ENCODE measurements at places on chromosomes 2 and 18. TPM values are rescaled to one million over a fixed set of nuclear protein-coding genes. Genes with fewer than 3 reads are reported as not detected.

DNA sequence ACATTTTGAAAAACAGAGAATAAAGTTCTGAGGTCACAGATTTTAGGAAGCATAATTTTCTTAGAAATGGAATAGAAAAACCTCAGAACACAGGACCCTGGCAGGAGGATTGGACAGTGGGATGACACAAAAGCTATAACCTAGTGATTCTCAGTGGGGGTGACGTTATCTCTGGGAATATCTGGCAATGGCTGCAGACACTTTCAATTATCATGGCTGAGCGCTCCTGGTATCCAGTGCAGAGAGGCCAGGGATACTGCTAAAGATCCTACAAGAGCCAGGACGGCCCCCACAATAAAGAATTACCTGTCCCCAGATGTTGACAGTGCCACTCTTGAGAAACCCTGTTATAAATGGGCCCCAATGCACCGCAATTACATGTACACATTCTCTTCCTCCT lies 117.2 kb upstream of the SPRED2 start:
- H3K4me3 ChIP-seq: no peak overlapping the region
- no peaks in the 10 kb centered on the region for H3K4me1 ChIP-seq
- no peak overlapping the region for H3K27ac ChIP-seq
- no peak for DNase-seq
- H3K27me3 ChIP-seq: no peaks in the 10 kb centered on the region

DNA sequence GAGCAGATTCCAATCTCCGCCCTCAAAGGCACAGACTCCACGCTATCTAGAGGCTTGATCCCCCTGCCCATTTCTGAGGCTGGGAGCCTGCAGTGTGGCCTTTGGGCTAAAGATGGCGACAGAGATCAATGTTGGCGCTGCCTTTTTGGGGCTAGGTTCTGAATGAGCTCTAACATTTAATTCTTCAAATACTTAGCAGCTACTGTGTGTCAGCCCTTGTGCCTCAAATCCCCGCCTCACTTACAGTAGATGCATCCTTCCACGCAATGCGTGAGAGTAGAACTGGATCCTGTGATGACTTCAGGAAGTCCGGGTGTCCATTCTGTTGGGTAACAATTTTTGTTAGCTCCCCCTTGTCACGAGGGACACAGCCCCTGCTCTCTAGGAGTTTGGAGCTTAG lies 12.4 kb downstream of the IL1F10 start:
- peak; percentile 57 for DNase-seq
- no peaks in the 10 kb centered on the region for H3K36me3 ChIP-seq
- H3K4me3 ChIP-seq: no peak overlapping the region
- H3K27me3 ChIP-seq: no peaks in the 10 kb centered on the region
- no peaks in the 10 kb centered on the region for H3K4me1 ChIP-seq
- no peak overlapping the region for H3K27ac ChIP-seq

- no peaks in the 10 kb centered on the region for H3K4me1 ChIP-seq
- no peak overlapping the region for H3K27ac ChIP-seq
- DNase-seq: no peak
- no peaks in the 10 kb centered on the region for H3K36me3 ChIP-seq
- H3K4me3 ChIP-seq: no peak overlapping the region
These were observed 4.0 kb downstream of the GKN2 start for GRCh38 chr2:68948710-68949109.

DNA sequence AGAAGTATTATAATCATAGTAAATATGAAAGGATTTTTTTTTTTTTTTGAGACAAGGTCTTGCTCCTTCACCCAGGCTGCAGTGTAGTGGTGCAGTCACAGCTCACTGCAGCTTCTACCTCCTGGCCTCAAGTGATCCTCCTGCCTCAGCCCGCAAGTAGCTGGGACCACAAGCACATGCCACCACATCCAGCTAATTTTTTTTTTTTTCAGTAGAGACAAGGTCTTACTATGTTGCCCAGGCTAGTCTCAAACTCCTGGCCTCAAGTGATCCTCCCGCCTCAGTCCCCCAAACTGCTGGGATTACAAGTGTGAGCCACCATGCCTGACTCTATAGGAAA lies 301.6 kb upstream of the STON1 start:
- H3K4me3 ChIP-seq: no peak overlapping the region
- no peaks in the 10 kb centered on the region for H3K36me3 ChIP-seq
- no peaks in the 10 kb centered on the region for H3K4me1 ChIP-seq
- H3K27ac ChIP-seq: no peak overlapping the region
- no peak for DNase-seq

- DNase-seq: no peak
- H3K36me3 ChIP-seq: no peaks in the 10 kb centered on the region
- no peak overlapping the region for H3K4me3 ChIP-seq
These were observed 215.4 kb downstream of the KLHL29 start for GRCh38 chr2:23600346-23600745.

The C2orf76 gene
- total RNA-seq: 16.6 TPM

The SCN3A gene
- 13.2 TPM for total RNA-seq

GRCh38 chr2:43340945-43341356 lies 114.5 kb upstream of the ZFP36L2 start:
- no peaks in the 10 kb centered on the region for H3K36me3 ChIP-seq
- no peak overlapping the region for H3K4me3 ChIP-seq
- DNase-seq: no peak
- peaks cover 36% of the 10 kb centered on the region for H3K4me1 ChIP-seq

DNA sequence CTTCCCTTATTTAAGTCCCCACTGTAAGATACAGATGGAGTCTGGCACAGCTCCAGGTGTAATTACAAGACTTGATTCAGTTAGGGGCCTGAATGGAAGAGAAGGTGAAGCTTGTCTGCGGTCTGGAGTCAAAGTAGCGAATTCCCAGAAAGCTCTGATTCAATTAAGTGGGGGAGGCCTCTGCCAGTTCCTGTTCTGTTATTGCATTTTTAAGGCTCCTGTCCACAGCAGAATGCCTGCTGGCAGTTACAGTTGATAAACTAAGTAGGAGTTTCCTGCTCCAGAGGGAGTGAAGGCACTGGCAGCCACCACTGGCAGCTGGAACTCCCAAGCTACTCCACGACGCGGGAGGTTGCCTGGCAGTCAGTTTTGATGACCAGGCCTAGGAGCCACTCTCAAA lies 181.1 kb downstream of the SOCS6 start:
- H3K4me1 ChIP-seq: no peaks in the 10 kb centered on the region
- H3K36me3 ChIP-seq: no peaks in the 10 kb centered on the region

GRCh38 chr2:163736433-163737189 lies 803 bp upstream of the FIGN start:
- H3K36me3 ChIP-seq: no peaks in the 10 kb centered on the region
- peak overlapping the region; percentile 86 for H3K27ac ChIP-seq
- no peaks in the 10 kb centered on the region for H3K4me1 ChIP-seq
- DNase-seq: peak; percentile 78

The ADRA2B gene
- 0.87 TPM for total RNA-seq

GRCh38 chr2:25903216-25903776 lies 25.0 kb upstream of the ASXL2 start:
- H3K27ac ChIP-seq: no peak overlapping the region
- no peaks in the 10 kb centered on the region for H3K4me1 ChIP-seq
- no peaks in the 10 kb centered on the region for H3K27me3 ChIP-seq
- no peaks in the 10 kb centered on the region for H3K36me3 ChIP-seq
- DNase-seq: no peak
- no peak overlapping the region for H3K4me3 ChIP-seq

- H3K4me3 ChIP-seq: no peak overlapping the region
- H3K27me3 ChIP-seq: no peaks in the 10 kb centered on the region
- H3K4me1 ChIP-seq: no peaks in the 10 kb centered on the region
- no peak overlapping the region for H3K27ac ChIP-seq
These were observed 7.1 kb downstream of the RFTN2 start for GRCh38 chr2:197668296-197668695.

- no peaks in the 10 kb centered on the region for H3K27me3 ChIP-seq
- no peak for DNase-seq
- H3K27ac ChIP-seq: peak overlapping the region; percentile 54
These were observed 39.6 kb upstream of the LDLRAD4 start for GRCh38 chr18:13178976-13179375.

The SP3 gene
- total RNA-seq: 133 TPM

GRCh38 chr2:138359532-138359931 lies 142.0 kb upstream of the SPOPL start:
- peaks cover 3% of the 10 kb centered on the region for H3K4me1 ChIP-seq
- H3K27me3 ChIP-seq: no peaks in the 10 kb centered on the region
- no peak overlapping the region for H3K4me3 ChIP-seq

DNA sequence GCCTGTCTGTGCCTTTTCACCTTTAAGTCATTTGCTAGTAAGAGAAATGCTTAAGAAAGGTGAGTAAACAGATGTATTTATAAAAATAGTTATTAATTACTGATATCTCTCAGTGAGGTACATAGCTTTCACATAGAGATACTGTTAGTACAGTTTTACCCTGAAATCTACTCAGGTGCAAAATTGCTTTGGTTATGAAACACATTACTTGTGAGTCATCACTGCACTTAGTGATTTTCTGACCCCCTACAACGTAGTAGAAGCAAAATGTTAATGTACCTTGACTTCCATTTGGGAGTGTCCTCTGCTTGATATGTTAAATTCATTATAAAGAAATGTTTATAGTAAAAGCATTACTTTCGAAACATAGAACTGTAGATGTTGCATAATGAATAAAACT lies 6.5 kb downstream of the GLS start:
- no peak overlapping the region for H3K4me3 ChIP-seq
- no peaks in the 10 kb centered on the region for H3K4me1 ChIP-seq
- no peak overlapping the region for H3K27ac ChIP-seq
- DNase-seq: no peak
- no peaks in the 10 kb centered on the region for H3K36me3 ChIP-seq
- H3K27me3 ChIP-seq: no peaks in the 10 kb centered on the region

DNA sequence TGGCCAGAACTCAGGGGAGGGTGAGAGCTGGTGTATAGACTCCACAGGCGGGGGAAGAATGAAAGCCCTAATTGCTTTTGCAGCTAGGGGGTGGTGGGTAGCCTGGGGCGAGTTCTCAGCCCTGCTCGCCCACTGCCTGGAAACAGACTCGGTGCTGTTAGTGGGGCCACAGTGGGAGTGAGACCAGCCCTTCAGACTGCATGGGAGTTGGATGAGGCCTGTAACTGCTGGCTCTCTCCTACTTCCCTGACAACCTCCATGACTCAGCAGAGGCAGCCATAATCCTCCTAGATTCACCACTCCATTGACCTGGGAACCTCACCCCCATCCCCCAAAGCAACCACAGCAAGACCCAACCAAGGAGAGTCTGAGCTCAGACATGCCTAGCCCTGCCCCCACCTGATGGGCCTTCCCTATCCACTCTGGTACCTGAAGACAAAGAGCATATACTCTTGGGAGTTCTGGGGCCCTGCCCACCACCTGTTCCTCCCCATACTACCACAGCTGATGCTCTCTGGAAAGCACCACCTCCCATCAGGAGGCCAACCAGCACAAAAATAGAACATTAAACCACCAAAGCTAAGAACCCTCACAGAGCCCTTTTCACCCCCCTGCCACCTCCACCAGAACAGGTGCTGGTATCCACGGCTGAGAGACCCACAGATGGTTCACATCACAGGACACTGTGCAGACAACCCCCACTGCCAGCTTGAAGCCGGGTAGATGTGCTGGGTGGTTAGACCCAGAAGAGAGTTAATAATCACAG lies 226.3 kb downstream of the EIPR1 start:
- H3K4me3 ChIP-seq: no peak overlapping the region
- no peaks in the 10 kb centered on the region for H3K4me1 ChIP-seq
- no peak for DNase-seq
- no peak overlapping the region for H3K27ac ChIP-seq
- no peaks in the 10 kb centered on the region for H3K27me3 ChIP-seq

DNA sequence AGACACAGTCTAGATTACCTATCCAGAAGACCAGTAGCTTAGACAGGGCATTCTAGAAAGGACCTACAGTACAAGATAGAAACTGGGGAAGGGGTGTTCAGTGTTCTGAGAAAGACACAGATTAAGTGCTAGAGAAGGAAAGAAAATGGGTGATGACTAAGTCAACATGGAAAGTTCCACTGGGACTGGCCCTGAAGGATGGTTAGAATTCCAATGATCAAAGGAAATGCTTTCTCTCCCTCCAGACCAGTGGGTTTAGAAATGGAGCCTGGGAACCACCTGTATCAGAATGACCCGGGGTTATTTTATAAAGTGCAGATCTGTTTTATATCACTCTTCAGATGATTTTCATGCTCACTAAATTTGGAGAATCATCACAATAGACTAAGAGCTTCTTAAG lies 5.8 kb upstream of the COLEC12 start:
- H3K4me1 ChIP-seq: peaks cover 4% of the 10 kb centered on the region
- H3K27ac ChIP-seq: no peak overlapping the region
- H3K27me3 ChIP-seq: peaks cover 15% of the 10 kb centered on the region
- DNase-seq: no peak
- no peak overlapping the region for H3K4me3 ChIP-seq

DNA sequence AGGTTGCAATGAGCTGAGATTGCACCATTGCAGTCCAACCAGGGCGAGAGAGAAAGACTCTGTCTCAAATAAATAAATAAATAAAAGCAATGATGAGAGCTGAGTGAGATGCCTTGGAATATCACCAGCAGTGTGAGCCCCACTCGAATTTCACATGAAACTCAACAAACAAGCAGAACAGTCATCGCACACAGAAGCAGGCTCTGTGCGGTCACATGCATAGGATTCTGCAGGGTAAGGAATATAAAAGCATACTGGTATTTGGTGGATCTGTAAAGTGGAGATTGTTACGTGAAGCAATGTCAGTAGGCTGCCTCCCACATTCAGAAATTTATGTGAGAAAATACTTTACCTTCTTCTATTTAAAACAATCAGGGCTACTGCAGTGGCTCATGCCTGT lies 18.0 kb upstream of the AP1S3 start:
- no peaks in the 10 kb centered on the region for H3K27me3 ChIP-seq
- H3K4me1 ChIP-seq: peaks cover 5% of the 10 kb centered on the region
- no peak overlapping the region for H3K4me3 ChIP-seq
- H3K36me3 ChIP-seq: no peaks in the 10 kb centered on the region
- H3K27ac ChIP-seq: peak overlapping the region; percentile 37

The ANKRD30B gene
- not detected for total RNA-seq

DNA sequence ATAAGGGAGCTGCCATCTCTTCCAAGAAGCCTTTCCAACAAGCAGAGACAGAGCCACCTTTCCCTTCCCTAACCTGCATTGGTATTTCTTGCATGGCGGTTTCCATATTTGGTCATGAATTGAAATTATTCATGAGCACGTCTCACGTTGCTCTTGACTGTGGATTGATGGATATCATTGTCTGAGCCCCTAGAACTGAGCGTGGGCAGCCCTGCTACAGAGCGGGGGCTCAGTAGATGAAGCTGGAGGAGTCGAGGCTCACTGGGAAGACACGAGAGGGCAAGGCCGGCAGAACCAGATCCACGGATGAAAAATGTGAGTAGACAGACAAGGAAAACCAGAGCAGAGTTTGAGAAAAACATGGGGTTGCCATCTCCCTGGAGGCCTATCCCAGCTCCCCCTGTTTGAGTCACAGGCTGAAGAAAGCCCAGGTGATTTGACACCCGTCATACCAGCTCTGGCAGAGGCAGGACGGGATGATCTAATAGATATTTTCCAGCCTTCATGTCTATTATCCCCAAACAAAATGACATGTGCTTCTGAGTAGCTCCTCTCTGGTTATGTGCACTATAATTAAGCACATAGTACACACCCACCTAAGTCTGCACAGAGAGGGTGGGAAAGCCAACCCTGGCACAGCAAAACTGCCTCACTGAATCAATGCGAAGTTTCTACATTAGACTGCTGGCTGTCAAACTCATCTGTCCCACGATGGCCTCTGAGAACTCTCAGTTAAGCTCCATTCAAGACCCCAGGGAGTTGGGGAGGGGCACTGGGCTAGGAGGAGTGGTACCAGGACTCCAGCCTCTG lies 363.5 kb upstream of the KLHL29 start:
- H3K4me1 ChIP-seq: no peaks in the 10 kb centered on the region
- H3K27me3 ChIP-seq: no peaks in the 10 kb centered on the region
- no peaks in the 10 kb centered on the region for H3K36me3 ChIP-seq
- no peak for DNase-seq

Data from hepatocyte (in vitro differentiated cells).